ENCODE measurements at places on chromosomes 4 and X.

DNA sequence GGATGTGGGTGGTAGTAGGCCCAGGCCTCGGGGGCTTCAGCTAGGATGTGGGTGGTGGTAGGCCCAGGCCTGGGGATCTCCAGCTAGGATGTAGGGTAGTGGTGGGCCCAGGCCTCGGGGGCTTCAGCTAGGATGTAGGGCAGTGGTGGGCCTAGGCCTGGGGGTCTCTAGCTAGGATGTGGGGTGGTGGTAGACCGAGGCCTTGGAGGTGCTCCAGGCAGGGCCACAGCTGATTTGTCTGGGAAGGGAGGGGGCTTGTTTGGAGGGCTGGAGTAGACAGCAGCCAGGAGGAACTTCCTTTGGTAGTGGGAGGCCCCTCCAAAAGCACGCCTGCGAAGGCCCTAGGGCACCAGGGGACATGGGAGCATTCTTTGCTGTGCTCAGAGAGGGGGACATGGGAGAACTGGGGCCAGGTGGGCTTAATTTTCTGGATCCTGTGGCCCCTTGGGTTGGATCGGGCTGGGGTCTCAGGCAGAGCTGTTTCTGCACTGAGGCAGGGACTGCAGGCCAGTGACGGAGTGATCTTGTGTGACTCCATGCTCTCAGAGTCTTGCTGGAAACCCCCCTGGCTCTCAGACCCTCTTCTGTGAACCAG is 3.3 kb upstream of the SPON2 start:
- DNase-seq = no peak

DNA sequence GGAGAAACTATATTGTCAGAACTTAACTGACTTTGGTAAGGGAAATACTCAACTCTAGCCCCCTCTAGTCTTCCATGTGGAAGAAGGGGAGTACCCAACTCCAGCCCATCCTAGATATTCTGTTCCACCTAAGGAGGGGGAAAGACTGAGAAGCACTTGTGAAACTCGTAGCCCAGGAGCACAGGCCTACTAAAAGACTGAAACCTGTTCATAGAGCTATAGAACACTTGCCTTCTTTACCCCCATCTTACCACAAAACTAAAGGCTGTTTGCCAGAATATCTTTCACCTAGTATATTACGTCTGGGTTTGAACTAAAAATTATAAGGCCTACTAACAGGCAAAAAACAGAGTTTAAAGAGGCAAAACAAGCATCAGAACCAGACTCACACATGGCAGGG is 15.5 kb downstream of the CLDN22 start:
- no peak for DNase-seq

DNA sequence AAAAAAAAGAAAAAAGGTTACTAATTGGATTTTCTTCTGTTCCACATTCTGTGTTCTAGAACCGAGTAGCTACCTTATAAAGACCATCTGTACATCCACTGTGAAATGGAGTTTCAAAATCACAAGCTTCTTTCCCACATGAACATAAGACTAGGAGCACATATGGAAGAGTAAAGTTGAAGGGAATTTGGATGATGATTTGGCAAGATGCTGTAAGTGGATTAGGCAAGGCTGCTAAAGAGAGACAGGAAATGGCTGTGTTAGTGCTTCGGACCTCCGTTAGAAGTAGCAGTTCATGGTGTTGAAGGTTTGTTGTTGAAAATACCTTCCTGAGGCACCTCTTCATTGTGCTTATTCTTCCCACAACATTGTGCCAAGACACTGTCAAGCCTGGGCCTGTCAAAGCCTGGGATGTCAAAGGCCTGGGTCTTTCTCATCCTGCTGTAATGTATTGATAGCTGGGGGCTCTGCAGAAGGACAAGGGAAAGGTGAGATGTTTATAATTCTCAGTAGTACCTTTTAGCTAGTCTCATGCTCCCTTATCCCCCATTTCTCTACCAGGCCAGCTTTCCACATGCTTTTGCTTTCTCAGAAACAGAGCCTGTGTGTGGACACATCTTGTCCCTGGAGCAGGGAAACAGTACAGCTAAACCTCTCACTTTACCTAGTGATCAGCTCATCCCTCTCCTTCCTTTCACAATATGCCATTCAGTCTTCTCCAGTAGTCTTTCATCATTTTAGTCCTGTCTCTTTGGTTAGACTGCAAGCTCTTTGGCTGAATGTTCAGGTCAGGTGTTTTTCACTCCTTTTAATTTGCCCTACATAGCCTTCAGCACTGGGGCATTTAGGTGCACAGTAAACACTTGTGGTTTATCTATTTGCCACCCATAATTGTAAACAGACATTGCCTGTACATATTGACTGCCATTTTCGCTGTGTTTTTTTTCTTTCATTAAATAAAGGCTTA is 37.9 kb upstream of the CYP2U1 start:
- no peak for DNase-seq

DNA sequence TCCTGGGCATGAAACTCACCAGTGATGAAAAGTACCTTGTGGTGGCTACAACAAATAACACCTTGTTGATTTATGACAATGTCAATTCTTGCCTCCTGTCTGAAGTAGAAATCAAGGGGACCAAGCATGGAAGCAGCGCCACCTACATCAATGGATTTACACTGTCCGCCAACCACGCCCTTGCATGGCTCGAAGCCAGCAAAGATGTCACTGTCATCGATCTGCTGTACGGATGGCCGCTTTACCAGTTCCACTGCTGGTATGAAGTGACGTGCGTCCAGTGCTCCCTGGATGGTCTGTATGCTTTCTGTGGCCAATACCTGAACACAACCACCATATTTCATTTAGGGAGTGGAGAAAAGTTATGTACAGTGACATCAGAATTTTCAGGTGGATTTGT is 200.5 kb downstream of the NWD2 start:
- DNase-seq = no peak

GRCh38 chrX:19682712-19683331 is 167.5 kb upstream of the MAP3K15 start:
- DNase-seq = peak; percentile 86

- DNase-seq = no peak
These were observed 1.8 kb downstream of the SH2D1A start for GRCh38 chrX:124348182-124348581.

- no peak for DNase-seq
These were observed 397.5 kb upstream of the PPP1R2C start for GRCh38 chrX:43175434-43175833.

DNA sequence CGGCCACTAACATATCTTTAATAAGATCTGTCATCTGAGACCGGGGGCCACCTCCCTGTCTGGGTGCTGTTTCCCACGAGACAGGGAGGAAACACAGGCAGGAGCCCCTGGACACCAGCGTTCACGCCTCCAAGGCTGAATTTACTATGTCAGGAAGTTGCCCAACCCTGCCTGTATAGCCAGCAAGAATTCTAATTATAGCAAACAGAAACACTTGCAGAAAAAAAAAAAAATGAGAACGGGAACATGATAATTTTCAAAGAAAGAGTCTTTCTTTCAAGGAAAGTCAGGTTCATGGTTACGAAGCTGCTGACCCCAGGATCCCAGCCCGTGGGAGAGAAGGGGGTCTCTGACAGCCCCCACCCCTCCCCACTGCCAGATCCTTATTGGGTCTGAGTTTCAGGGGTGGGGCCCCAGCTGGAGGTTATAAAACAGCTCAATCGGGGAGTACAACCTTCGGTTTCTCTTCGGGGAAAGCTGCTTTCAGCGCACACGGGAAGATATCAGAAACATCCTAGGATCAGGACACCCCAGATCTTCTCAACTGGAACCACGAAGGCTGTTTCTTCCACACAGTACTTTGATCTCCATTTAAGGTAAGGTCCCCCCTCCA is at the start of gene IL3RA:
IL3RA (plus strand) TSS at position 455 of the 613 bp plus-strand sequence. CDS start 4,981 bp downstream, outside the sequence.
- DNase-seq = peak; percentile 52

- peak; percentile 73 for DNase-seq
These were observed at the start of gene ZC4H2 for GRCh38 chrX:64975989-64976672. TSS of gene ZC4H2 (minus strand) at chrX:64976450. CDS start at chrX:64976377, 73 bp downstream.

DNA sequence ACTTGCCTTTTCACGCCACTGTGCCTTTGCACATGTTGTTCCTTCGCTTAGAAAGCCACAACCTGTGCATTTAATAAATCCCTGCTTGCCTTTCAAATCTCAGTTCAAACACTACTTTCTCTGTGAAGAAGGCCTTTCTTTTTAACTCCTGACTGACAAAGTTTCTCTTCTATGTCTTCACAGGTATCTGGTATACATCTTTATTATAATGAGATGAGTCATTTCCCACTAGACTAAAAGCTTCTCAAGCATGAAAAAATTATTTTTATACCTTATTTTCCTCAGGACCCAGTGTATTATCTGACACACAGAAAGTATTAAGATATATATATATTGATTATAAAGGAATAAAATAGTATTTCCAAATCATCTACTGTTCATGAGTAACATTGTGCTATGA is 189.9 kb downstream of the TBCK start:
- no peak for DNase-seq

DNA sequence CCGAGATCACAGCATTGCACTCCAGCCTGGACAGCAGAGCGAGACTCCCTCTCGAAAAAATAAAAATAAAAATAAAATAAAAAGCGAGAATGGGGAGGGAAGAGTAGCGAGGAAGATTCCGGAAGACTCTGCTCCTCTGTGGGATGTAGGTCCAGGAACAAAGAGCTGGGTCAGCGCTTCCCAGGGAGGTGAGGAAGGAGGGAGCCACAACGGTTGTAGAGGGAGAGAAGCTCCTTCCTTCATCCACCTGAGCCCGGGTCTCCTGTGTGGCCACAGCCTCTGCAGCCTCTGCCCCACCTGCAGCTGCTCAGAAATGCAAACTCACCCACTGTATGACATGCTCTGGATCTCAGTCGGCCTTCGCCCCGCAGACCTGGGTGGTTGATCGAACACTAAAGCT is 3.8 kb upstream of the PPP2R3B start:
- DNase-seq = no peak

GRCh38 chr4:98716796-98717195 is 58.4 kb upstream of the TSPAN5 start:
- DNase-seq = no peak

- peak; percentile 92 for DNase-seq
These were observed 440.9 kb downstream of the INPP4B start for GRCh38 chr4:142405021-142405694.

GRCh38 chr4:6316461-6317003 is 46.9 kb downstream of the WFS1 start:
- no peak for DNase-seq

DNA sequence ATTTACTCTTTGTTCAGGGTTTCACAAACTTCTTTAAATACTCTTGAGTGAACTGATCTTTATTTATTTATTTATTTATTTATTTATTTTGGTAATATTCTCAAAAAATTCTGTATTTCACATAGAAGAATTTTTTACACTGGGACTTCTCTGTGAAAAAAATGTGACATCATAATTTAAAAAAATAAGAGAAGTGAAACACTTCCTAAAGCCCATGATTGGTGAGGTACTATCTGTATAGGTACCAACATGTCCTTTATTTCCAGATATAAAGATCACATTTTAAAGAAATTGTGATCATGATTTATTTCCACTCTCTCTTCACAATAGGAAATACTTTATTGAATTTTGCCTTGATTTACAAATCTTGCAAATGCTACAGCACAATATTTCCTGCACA is 497.1 kb downstream of the FAT4 start:
- no peak for DNase-seq

DNA sequence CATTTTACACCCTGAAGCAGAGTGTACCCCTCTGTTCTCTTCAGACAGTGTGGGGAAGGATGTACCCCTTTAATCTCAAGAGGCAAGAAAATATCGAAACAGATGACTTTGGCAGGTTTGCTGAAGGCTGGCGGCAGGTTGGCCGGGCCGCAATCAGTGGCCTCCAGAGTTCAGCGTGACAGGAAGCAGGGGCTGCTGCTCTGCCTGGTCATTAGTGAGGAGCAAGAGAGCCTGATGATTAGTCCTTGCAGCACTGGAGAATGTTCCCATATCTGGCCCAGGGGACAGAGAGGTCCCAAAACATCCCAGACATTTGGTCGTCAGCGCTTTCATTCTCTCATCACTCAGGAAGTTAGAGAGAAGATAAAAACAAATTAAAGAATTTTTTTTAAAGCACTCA is 352.8 kb downstream of the SPRY1 start:
- DNase-seq = no peak

- DNase-seq = no peak
These were observed 1453.4 kb downstream of the STIM2 start for GRCh38 chr4:28313729-28314713.

Data from activated CD4-positive, alpha-beta T cell treated with anti-CD3 and anti-CD28 coated beads, Interleukin-2, amount 50 U/mL, for 16 hours (primary cell).